ENCODE measurements at places on chromosomes 5 and 9.

DNA sequence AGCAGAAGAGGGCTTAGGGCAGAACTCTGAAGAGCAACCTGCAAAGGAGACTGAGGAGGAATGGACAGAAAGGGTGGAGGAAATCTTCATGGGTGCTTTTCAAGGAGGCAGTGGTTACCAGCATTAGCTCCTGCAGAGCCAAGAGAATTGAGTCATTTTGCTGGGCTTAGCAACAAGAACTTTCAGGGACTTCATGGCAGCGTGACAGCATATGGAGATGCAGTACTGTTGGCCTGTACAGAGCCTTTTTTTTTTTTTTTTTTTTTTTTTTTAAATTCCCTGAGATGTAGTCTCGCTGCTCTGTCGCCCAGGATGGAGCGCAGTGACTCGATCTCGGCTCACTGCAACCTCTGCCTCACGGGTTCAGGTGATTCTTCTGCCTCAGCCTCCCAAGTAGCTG, 296.0 kb upstream of the DMRT1 start:
- no peak overlapping the region for H3K4me3 ChIP-seq
- H3K27me3 ChIP-seq: no peaks in the 10 kb centered on the region
- peaks cover 8% of the 10 kb centered on the region for H3K4me1 ChIP-seq

GRCh38 chr5:78574131-78574673, 74.4 kb downstream of the LHFPL2 start:
- peaks cover 25% of the 10 kb centered on the region for H3K4me1 ChIP-seq
- no peak for DNase-seq

DNA sequence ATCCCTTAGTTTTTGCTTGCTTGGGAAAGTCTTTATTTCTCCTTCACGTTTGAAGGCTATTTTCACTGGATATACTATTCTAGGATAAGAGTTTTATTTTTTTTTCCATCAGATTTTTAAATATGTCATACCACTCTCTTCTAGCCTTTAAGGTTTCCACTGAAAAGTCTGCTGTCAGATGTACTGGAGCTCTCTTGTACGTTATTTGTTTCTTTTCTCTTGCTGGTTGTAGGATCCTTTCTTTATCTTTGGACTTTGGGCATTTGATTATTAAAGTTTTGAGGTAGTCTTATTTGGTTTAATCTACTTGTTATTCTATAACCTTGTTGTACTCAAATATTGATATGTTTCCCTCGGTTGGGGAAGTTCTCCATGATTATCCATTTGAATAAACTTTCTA, 848.4 kb upstream of the COX7C start:
- no peaks in the 10 kb centered on the region for H3K27me3 ChIP-seq
- H3K4me1 ChIP-seq: no peaks in the 10 kb centered on the region
- no peak overlapping the region for H3K27ac ChIP-seq

DNA sequence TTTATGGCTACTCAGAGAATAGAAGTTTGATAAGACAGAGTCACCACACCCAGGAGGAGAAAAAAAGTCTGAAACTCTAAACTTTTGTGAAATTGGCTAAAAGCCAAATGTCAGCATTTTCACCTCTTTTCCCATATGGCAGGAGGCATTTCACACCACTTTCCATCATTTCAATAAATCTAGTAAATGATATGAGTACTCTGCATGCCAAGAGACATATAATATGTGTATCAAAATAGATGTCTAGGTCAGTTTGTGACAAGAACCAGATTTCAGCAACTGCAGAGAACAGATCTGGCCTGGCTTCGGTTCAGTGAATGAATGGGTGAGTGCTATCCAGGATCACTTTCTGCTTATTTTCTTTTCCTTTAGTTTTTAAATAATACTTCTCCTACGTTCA, 470.8 kb downstream of the ENC1 start:
- no peaks in the 10 kb centered on the region for H3K27me3 ChIP-seq
- H3K36me3 ChIP-seq: no peaks in the 10 kb centered on the region
- no peak overlapping the region for H3K27ac ChIP-seq
- H3K4me1 ChIP-seq: no peaks in the 10 kb centered on the region

DNA sequence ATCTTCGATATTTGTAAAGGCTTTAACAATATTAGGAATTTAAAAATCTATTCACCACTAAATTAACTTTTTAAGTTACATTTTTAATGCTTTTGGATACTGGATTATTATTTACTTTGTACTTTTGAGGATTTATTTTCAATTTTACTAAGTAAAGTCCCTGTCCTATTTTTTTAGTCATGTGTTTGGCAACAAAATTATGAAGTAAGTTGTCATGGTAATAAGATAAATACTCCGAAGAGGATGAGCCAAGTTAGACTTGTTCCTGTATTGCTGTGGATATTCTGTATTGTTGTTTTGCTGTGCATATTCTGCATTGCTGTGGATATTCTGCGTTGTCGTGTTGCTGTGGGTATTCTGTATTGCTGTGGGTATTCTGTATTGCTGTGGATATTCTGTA, 210.1 kb downstream of the MTRR start:
- H3K27ac ChIP-seq: no peak overlapping the region
- no peaks in the 10 kb centered on the region for H3K27me3 ChIP-seq
- H3K36me3 ChIP-seq: no peaks in the 10 kb centered on the region
- no peaks in the 10 kb centered on the region for H3K4me1 ChIP-seq
- DNase-seq: no peak

GRCh38 chr5:138241688-138242571, 28.8 kb upstream of the CDC23 start:
- H3K4me1 ChIP-seq: no peaks in the 10 kb centered on the region
- no peaks in the 10 kb centered on the region for H3K27me3 ChIP-seq
- H3K27ac ChIP-seq: no peak overlapping the region
- no peaks in the 10 kb centered on the region for H3K36me3 ChIP-seq

DNA sequence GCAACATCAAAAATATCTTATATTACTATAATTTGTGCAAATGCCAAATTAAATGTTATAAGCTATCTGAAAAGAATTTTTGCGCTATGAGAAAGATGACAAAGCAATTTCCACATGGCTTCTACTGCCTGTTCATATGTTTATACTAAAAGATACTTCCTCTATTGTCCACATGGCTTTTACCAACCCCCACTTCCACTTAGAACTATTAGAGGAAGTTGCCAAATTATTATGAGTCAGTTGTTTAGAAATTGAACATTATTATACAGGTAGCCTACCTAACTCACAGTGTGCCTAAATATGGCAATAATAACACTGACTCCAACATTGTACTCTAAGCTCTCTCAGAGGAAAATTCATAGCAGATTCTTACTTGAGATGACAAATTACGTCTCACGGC, 37.6 kb upstream of the SLC27A6 start:
- no peaks in the 10 kb centered on the region for H3K36me3 ChIP-seq
- H3K27ac ChIP-seq: no peak overlapping the region
- no peaks in the 10 kb centered on the region for H3K27me3 ChIP-seq
- DNase-seq: no peak

GRCh38 chr5:92468295-92468694, 1085.2 kb upstream of the ARRDC3 start:
- no peak overlapping the region for H3K27ac ChIP-seq
- H3K4me1 ChIP-seq: no peaks in the 10 kb centered on the region
- no peaks in the 10 kb centered on the region for H3K36me3 ChIP-seq
- no peak for DNase-seq
- no peaks in the 10 kb centered on the region for H3K27me3 ChIP-seq
- H3K4me3 ChIP-seq: no peak overlapping the region

DNA sequence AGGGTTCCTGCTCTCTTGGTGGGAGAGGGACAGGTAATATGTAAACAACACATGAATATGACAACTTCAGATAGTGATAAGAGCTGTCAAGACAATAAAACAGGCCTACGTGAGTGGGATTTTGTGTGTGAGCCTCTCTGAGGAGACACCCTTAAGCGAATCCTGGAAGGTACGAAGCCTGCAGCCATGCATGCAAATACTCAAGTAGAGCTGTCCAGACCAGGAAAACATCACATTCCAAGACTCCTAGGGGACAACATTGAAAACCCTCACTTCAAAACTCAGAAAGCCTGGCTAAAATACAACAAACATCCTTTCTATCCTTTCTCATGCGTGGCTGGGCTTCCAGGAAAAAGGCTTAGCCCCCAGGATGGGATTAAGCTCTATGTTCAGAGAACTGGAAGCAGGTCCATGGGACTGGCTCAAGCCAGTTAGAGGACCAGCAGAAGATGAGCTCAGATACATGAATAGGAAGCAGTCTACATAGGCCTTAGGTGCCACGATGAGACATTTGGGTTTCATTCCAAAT, 124.8 kb upstream of the IQGAP2 start:
- peak overlapping the region; percentile 38 for H3K27ac ChIP-seq
- peak; percentile 57 for DNase-seq
- no peak overlapping the region for H3K4me3 ChIP-seq
- H3K4me1 ChIP-seq: peaks cover 50% of the 10 kb centered on the region
- H3K27me3 ChIP-seq: no peaks in the 10 kb centered on the region

- no peaks in the 10 kb centered on the region for H3K27me3 ChIP-seq
- no peak overlapping the region for H3K4me3 ChIP-seq
- H3K27ac ChIP-seq: no peak overlapping the region
- H3K4me1 ChIP-seq: peaks cover 8% of the 10 kb centered on the region
- H3K36me3 ChIP-seq: no peaks in the 10 kb centered on the region
Observed at GRCh38 chr5:138245717-138246116, 28.7 kb downstream of the GFRA3 start.

DNA sequence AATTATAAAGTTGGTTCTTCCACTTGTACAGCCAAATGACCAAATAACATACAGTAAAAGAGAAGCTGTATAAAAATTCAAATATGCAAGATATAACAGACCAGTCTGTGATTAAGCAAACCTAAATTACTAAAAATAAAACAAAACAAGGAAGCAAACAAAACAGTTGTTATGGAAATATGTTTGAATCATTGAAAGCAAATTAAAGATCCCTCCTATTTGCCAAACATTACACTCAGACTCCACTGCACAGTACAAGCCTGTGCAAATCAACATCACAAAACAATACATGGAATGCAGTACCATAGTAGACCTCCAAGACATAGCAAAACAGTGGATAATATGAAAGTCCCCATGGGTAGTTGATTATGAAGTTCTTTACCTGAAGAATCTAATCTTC, 288.1 kb upstream of the PTGER4 start:
- no peak for DNase-seq
- no peak overlapping the region for H3K27ac ChIP-seq
- no peaks in the 10 kb centered on the region for H3K27me3 ChIP-seq
- H3K4me1 ChIP-seq: no peaks in the 10 kb centered on the region
- no peaks in the 10 kb centered on the region for H3K36me3 ChIP-seq

GRCh38 chr9:18297056-18297841, 176.7 kb upstream of the ADAMTSL1 start:
- DNase-seq: no peak
- no peak overlapping the region for H3K4me3 ChIP-seq
- no peaks in the 10 kb centered on the region for H3K36me3 ChIP-seq
- H3K4me1 ChIP-seq: peaks cover 23% of the 10 kb centered on the region
- H3K27ac ChIP-seq: no peak overlapping the region

DNA sequence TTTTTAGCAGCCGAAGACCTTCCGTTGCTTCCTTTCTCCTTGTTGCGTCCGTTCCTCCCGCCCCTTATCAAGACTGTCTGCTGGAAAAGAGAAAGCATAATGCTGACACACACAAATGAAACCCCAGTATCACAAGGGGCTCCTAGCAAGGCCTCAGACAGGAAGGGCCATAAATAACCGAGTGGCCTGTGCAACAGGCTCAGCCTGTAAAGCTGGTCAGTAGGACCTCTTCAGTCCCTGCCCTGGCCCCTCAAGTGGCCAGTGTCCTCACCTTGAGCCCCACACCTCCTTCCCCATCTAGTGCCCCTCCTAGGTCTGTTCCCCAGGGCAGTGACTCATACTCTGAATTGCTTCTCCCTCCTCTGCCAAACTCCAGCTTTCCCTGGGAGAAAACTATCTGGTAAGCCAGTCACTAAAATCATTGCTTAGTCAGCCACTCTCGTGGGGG, 174.6 kb upstream of the IL12B start:
- H3K4me3 ChIP-seq: no peak overlapping the region
- H3K27ac ChIP-seq: peak overlapping the region; percentile 74
- H3K36me3 ChIP-seq: no peaks in the 10 kb centered on the region
- H3K4me1 ChIP-seq: peaks cover 16% of the 10 kb centered on the region

GRCh38 chr5:116442095-116442534, 132.5 kb downstream of the SEMA6A start:
- peak; percentile 84 for DNase-seq
- H3K4me3 ChIP-seq: no peak overlapping the region
- H3K4me1 ChIP-seq: no peaks in the 10 kb centered on the region

DNA sequence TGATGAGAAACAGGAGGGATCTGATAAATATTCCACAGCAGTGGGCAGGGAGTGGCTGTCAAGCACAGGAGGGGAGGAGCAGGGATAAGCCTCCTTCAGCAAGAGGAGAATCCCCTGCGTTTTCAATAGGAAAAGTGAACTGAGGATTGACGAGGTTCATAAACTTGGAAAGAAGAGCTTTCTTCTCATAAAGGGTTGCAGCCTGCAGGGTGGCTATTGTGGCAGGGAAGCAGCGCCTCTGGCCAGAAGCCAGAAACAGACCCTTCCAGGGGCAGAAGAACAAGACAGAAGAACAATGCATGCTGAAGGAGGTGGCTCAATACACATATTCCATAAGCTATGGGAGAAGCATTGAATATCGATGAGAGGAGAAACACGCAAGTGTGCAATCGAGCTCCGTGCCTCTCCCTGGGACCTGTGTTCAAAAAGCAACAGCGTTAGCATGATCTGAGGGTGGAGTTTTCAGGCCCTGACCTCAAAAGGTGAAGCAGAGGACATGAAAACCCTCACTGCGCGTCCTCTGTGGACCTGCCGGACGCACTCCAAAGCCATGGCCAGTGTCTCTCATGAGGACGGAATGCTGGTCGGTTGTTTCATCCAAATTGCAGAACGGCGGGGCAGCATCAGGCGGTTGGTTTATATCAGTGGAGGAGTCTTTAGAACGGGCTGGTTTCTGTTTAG, 67.6 kb downstream of the ANKRD33B start:
- no peaks in the 10 kb centered on the region for H3K36me3 ChIP-seq
- DNase-seq: no peak
- no peaks in the 10 kb centered on the region for H3K4me1 ChIP-seq
- H3K4me3 ChIP-seq: no peak overlapping the region

GRCh38 chr5:138529812-138530211, 13.2 kb downstream of the ETF1 start:
- no peaks in the 10 kb centered on the region for H3K36me3 ChIP-seq
- no peak overlapping the region for H3K4me3 ChIP-seq
- H3K4me1 ChIP-seq: peaks cover 13% of the 10 kb centered on the region
- no peak for DNase-seq
